ENCODE measurements at places on chromosomes 5 and 9.

DNA sequence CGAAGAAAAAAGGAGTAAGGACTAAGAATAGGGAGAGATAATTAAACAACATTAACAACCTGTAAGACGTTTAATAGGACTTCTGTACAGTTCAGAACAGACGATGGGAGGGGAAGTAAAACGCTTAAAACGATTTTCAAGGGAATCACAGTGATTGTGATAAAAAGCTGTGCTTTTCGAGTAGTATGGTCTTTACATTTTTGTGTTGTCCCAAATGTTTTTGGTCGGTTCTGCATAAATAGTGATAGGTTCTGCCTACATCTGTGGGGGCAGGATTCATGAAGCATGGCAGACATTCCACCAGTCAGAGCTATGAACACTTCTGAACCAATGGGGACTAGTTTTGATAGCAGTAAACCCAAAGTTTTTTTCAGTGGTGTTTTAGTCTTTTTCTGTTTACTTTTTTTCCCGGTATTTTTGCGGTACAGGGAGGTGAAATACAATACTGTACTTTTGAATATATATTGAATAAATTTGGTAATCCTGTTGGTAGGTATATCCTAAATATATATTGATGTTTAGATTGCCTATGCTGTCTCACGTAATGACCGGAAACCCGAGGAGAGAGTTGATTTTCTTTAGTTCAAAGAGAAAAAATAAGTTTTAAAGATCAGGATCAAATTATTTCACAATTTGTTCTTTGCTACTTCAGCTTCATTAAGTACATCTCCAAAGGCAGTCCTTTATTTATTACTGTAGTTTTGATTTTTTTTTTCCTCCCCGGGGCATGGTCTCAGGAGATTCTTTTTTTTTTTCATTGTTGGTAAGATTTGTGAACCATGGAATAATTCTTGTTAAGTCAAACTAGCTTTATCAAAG is 1.3 kb downstream of the ERBIN start:
- peak; percentile 61 for DNase-seq

GRCh38 chr5:176769911-176770310 is 40.4 kb upstream of the UNC5A start:
- DNase-seq: no peak

GRCh38 chr9:459491-460444 is 245.1 kb downstream of the DOCK8 start:
- no peak for DNase-seq

DNA sequence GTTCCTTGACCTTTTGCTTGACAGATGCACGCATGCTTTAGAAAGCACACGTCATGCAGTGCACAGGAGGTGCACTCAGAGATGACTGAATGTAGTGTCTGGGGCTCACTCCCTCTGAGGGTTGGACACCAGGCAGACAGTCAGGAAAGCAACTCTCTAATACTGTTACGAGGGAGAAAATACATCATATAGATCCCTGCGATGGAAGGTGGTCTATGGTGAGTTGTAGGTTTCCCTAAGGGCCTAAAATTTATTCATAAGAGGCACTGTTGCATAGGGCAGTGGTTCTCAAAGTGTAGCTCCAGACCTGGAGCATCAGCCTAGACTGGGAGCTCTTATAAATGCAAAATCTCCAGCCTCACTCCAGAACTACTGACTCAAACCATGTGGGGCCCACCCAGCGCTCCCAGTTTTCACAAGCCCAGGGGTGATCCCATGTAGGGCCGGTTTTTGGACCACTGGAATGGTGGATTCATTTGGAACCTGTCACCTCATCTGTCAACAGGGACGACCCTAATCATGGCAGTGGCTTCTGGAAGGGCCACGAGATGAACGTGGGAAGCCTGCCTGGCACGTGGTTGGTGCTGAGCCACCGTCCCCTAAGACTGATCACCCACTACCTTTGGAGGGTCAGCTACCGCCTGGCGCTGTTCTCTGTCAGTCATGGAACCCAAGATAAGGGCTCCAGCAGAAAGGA is 16.8 kb upstream of the PHF19 start:
- peak; percentile 83 for DNase-seq

- no peak for DNase-seq
Observed at GRCh38 chr9:99274495-99274894, 52.4 kb downstream of the SEC61B start.

GRCh38 chr9:134285215-134285845 is 40.9 kb upstream of the RXRA start:
- DNase-seq: no peak

DNA sequence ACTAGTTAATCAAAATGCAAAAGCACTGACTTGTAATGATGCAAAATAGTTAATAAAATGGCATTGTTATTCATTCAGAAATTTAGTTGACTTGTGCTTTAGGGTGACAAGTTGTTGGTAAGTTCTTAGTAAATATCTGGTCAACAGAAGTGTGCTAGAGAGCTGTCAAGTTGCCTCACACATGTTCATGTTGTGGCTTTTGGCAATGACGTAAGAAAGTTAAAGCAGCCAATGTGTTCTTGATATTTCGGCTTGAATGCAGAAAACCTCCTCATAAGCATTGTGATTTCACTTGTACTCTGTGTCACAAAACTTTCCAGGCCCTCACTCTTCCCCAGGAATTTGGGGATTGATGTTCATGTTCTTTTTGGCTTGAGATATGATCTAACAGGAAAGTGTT is 626.7 kb downstream of the PRR16 start:
- DNase-seq: no peak

DNA sequence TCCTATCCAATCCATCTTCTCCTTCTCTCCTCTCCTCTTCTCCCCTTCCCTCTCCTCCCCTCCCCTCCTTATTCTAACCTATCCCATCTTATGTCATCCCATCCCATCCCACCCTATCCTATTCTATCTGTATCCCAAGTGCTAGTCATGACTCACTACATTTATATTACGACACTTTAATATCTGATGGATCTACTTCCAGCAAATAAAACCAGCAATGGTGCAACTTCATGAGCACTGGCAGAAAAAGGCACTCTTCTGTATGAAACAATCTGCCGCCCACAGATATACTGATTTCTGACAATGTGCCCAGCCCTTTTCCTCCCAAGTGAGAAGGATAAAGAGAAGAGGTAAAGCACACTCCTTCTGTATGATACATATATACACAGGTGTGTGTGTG is 86.6 kb upstream of the ANKH start:
- DNase-seq: no peak

- DNase-seq: no peak
Observed at GRCh38 chr5:129359450-129359849, 100.6 kb upstream of the ADAMTS19 start.

DNA sequence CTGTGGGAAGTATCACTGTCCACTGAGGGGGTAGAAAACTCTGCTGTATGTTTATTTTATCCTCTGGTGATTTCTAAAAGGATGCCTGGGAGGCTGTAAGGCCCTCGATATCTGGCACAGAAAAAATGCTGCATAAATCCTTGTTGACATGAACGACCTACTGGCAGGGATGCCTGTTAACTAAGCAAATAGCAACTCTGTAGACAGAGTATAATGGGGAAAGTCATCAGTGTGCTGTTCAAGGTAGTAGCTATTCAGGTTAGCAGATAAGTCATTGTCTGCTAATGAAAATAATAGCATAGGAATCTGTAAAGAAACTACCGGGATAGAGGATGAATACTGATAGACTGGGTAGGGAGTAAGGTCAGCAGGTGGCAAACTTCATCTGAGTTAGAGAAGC is 194.8 kb downstream of the TARS1 start:
- no peak for DNase-seq

GRCh38 chr9:29701559-29701958 is 2128.3 kb upstream of the C9orf72 start:
- DNase-seq: no peak

Measured in RPMI8226 (cell line).